Retina (tissue), 1 donor: ENCODE measurements at places on chromosomes 2 and 18.

GRCh38 chr2:3703757-3704355 is 481 bp downstream of the DCDC2C start:
- DNase-seq = peak; percentile 54

- no peak for DNase-seq
Observed at GRCh38 chr2:73611193-73611592, 31.0 kb downstream of the NAT8 start.

GRCh38 chr2:48482769-48483168 is 47.2 kb upstream of the STON1 start:
- DNase-seq = no peak

DNA sequence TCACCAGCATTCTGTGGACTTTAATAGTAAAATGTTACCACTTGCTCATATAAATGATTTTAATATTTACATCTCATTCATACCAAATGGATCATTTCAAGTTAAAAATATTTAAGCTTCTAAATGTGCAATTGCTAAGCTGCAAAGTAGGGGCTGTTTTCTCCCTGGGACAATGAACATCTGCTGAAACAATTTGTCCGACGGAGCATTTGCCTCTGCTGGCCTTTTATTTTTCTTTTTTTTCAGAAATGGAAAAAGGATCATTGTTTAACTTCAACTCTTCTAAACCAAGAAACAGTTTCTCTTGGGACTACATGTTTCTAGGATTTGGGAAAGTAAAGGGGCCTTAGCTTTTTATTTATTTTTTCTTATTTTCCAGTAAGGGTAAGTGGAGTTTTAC is 43.8 kb upstream of the ITPRID2 start:
- DNase-seq = no peak

GRCh38 chr2:143856978-143857377 is 662.9 kb downstream of the ZEB2 start:
- no peak for DNase-seq

- no peak for DNase-seq
Observed at GRCh38 chr18:37422596-37422995, 143.0 kb downstream of the CELF4 start.

- no peak for DNase-seq
Observed at GRCh38 chr18:48838921-48839818, 111.6 kb downstream of the SMAD7 start.

- DNase-seq = no peak
Observed at GRCh38 chr2:39938035-39938835, 159.2 kb upstream of the THUMPD2 start.

- no peak for DNase-seq
Observed at GRCh38 chr2:174641168-174641567, 43.6 kb upstream of the WIPF1 start.

- no peak for DNase-seq
Observed at GRCh38 chr2:106189764-106190468, 4.2 kb downstream of the UXS1 start.

DNA sequence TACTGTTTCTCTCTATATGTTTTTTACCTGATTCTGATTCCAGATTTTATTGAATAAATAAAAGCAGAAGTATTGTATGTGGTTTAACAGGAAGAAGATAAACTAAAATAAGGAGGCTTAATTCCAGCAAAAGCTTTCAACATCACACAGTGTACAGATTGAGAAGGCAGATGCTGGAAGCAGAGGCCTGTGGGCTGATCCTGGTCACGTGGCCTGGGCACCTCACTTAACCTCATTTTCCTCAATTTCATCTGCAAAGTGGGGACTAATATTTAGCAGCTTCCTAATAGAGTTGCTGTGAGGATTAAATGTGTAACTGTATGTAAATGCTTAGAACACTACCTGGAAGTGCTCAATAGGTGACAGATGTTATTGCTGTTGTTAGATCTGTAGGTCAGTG is 58.0 kb downstream of the CDCA7 start:
- DNase-seq = no peak

- DNase-seq = no peak
Observed at GRCh38 chr2:3311601-3312000, 66.0 kb downstream of the EIPR1 start.

- no peak for DNase-seq
Observed at GRCh38 chr2:230129343-230129742, 60.6 kb upstream of the SLC16A14 start.

- no peak for DNase-seq
Observed at GRCh38 chr18:26089293-26090129, 902 bp downstream of the SS18 start.

GRCh38 chr2:24779116-24779515 is 14.1 kb downstream of the PTRHD1 start:
- no peak for DNase-seq

DNA sequence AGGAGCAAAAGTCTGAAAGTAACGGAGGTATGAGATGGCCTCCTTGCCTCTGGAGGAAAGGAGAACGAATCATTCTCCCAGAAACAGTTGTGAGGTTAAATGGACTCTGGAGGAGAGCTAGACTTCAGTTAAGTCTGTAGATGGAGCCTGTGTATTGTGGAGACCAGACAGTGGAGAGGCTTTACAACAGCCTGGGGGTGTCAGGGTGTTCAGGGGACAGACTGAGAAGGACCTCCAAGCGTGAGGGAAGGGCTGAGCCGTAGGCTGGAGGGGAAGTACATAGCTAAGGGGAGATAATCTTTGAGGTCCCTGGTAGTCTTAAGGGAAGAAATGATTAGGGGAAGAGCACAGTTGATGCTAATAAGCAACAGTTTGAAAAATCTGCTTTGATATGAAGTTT is 76.6 kb downstream of the GALNT1 start:
- no peak for DNase-seq

- DNase-seq = peak; percentile 81
Observed at GRCh38 chr2:10303181-10303693, 533 bp downstream of the HPCAL1 start.

DNA sequence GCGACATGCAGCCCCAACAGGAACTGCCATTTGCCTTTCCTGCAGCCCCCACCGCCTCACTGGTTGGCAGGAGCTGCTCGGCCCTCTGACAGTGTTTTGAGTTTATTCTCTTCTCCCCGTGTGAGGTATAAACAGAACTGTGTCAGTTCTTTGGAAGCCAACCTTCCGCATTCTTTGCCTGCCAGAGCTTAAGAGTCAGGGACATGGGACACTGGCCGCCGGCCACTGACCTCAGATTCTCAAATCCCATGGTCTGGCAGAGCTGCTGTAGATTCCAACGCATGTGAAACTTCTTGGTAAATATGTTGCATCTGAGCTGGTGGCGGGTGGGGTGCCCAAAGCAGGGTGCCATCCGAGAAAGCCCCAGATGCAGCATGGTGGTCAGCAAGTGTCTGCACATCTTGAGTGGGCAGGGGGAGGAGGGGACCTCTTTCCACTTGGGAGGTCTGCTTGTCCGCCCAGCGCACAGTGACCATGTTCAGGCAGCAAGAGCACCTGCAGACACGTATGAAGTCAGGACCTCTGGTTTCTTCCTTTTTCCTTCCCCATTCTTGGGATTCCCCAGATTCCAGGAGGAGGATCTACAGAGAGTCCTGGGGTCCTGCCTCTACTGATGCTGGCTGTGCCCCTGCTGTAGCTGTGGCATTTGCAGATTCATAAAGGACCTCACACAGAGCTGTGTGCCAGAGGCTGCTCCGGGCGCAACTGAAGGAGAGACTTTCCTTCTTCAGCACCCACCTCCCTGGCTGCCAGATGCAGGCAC is 23.8 kb downstream of the ASB18 start:
- no peak for DNase-seq

DNA sequence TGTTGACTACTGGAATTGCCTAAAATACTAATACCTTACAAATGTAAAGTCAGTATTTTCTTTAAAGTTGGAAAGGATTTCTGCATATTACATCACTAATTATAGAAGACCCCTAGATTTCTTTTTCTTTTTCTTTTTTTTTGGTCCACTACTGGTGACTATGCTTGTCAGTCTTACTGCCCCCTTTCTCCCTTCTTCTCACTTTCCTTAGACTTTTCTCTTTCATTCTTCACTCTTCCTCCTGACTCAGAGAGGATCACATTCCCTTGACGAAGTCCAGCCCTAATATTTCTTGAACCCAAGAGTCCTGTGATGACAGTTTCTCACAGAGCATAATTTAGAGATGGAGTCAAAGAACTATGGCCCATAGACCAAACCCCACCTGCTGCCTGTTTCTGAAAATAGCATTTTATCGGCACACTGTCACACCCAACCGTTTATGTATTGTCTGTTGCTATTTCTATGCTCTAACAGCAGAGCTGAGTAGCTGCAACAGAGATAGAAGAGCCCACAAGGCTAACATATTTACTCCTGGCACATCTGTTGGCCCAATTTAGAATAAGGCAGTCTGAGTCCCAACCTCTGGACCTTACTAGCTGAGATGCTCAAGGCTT is 40.6 kb upstream of the RIOK3 start:
- no peak for DNase-seq

- DNase-seq = no peak
Observed at GRCh38 chr2:131121464-131121863, 16.3 kb downstream of the PLEKHB2 start.

DNA sequence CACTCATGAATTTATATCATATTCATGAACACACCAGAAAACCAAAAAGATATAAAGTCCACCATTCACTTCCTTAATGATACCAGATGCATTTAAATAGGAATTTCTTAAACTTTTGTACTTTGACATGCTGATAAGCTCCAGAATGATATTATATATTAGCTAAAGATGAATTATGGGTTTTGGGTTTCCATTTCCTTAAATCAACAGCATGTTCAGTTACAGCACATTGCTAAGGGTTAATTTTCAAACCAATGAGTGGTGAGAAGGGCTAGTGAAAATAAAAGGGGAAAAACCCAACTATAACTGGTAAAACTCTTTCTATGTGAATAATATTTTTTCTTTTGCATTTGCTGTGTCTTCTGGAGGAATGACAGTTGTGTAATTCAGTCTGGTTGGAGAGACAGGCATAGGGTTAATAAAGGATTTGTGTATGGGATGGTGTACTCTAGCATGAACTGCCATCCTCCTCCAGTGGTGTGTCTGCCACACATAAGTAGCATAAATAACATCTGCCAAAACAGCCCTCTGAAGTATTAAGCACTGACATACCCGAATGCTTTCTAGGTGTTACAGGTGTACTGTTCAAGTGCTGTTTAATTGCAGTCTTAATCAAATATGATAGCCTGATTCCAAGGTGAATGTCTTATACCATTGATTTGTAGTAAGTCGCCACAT is 19.3 kb upstream of the CPS1 start:
- no peak for DNase-seq

GRCh38 chr2:203637471-203638167 is 68.8 kb upstream of the CD28 start:
- DNase-seq = no peak

DNA sequence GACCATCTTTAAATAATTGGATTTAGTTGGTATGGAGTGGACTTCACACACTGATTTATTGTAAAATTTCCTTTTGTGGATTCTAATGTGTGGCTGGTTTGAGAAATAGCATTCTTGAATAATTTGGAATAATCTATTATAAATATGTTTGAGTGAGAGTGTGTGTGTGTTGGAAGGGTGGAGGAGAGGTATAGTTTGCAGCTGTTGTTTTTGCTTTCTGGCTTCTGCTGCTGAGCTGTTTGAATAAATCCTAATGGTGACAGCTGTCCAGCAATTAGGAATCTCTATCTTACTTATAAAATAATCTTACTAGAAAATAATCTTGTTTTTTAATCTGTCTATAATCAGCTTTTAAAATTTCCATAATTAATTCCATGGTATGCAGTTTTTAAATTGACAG is 1283.0 kb upstream of the CDH2 start:
- no peak for DNase-seq

DNA sequence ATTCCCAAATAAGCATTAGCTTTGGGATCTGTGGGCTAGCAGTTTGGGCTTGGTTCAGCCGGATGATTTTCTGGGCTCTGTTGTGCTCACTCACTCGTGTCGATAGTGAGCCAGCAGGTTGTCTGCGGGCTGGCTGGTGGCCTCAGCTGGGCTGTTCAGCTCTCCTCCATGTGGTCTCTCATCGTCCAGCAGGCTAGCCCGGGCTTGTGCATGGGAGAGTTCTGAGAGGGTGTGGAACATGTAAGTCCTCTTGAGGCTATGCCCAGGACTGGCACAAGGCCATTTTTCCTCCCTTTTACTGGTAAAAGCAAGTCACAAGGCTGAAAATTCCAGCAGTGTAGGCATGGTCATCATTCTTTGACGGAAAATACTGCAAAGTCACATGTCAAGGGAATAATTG is 38.5 kb downstream of the NTSR2 start:
- DNase-seq = no peak

DNA sequence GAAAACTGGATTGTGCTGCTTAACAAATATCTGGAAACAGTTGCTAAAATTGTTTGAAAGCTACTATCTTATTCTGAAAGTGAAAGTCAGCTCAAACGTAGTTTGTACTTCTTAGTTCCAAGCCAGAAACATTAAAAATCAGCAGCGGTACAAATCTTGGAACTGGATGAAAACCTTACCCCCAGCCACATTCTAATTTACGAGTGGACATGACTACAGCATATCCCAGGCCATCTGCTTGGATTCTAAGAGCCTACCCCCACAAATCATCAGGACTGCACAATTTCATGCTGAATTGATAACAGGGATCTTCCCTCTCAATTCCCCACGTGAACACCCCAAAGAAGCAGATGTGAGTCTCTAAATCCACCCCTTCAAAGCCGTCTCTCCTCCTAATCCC is 158.7 kb upstream of the NCKAP5 start:
- DNase-seq = no peak

DNA sequence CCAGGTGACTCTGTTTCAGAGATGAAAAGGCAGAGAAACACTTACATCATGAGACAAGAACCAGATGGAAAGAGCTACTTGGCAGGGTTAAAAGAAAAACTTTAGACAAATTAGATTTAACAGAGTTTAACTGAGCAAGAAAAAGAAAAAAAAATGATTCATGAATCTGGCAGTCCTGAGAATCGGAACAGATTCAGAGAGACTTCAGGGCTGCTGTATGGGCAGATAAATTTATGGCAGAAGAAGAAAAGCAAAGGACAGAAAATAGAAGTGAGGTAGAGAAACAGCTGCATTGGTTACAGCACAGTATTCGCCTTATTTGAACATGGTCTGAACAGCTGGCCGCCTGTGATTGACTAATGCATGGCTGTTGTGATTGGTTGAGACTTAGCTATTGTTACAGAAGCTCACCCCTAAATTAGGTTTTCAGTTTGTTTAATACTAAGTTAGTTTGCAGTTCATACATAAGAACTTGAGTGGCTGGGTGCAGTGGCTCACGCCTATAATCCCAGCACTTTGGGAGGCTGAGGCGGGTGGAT is 43.0 kb upstream of the RHOB start:
- no peak for DNase-seq
